Epithelial cell of proximal tubule (primary cell): ENCODE measurements at places on chromosomes 1 and 21. TPM values are rescaled to one million over a fixed set of nuclear protein-coding genes. Genes with fewer than 3 reads are reported as not detected.

The STUM gene
- under 0.01 TPM in 1 of 2 replicates, not detected in the other for total RNA-seq

DNA sequence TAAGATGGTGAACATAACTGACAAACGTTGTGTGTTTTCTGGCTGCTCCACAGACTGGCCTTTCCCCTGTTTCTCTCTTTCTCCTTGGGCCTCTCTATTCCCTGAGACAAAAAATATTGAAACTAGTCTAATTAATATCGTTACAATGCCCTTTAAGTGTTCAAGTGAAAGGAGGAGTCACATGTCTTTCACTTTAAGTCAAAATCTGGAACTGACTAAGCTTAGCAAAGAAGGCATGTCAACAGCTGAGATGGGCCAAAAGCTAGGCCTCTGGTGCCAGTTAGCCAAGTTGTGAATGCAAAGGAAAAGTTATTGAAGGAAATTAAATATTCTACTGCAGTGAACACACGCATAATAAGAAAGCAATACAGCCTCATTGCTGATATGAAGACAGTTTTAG, 32.2 kb upstream of the FCRL3 start:
- no peak for DNase-seq

- DNase-seq: no peak
Measured at GRCh38 chr1:215001419-215002021, 81.0 kb upstream of the KCNK2 start.

DNA sequence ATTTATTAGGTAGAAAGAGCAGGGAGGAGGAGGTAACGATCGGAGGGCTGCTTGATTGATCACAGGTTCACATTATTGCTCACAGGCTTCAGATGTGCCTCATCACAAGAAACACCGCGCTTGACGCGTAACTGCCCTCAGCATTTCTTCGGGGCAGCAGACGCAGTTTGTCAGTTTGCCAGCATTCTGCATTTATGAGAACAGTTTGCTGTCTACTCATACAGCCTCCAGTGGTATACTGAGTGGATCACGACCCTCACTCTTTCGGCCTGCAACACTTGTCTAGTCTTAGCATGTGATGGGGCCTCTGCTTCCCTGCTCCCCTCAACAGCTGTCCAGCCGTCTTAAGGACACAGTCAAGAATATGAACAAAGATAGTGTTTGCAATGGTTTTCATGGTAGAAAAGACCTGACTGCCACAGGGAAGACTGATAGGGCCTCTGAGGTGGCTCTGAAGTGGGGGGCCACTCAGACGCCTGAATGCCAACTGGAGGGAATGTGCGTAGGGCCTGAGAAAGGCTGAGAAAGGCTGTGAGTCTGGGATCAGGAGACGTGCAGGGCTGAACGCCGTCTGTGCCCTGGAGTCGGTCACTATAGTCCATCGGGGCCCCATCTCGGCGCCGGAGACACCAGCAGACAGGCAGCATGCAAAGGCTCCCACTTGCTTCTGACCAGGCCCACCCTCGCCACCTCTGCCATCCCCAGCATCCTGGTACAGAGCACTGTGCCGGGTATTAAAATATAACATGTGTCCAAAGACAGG, 45.0 kb downstream of the UBE2G2 start:
- DNase-seq: no peak

DNA sequence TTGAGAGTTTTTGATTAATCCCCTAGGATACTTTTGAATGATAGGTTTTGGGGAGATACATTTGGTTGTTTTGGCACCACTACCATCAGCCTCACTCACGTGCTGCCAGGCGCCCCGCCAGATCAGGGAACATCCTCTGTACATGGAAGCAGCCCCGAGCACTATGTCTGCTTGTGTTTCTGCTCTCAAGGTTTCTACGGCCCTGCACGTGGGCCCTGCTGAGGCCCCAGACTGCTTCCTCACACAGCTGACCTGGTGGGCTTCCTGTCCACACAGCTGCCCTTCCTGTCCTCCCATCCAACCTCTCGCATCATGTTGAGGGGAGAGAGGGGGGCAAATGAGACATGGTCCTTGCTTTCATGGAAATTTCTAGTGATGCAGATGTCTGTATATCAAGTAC, 20.0 kb downstream of the ADARB1 start:
- DNase-seq: no peak

- no peak for DNase-seq
Measured at GRCh38 chr1:73820843-73821242, 377.1 kb downstream of the LRRIQ3 start.

DNA sequence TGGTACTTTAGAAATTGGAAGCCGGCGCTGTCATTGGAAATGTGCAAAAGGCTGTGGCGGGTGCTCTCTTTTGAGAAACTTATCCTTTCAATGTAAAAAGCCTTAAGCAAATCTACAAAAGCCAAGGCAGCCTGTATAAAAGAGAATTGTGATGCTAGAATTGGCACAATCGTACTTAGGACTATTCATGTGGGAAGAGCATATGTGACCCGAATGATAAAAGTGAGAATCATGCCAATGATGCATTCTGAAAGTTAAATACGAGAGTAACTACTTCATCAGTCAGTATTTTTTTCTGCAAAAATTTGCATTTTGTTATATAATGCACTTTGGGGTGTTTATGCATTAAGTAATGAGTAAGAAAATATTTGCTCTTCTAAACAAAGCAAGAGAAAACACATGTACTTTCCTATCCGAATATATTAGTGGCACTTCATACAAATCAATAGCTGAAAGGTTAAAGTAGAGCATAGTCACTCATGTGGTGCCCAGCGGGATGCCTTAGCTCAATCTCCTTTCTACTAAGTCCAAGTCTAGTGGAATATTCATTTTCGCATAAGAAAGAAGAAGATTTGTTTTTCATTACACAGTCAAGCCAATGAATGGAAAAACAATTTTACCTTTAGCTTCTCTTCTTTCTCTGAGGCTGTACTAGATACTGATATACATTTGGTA, 1256.6 kb upstream of the B3GALT2 start:
- DNase-seq: no peak

GRCh38 chr1:31874942-31875341, 59.1 kb upstream of the SPOCD1 start:
- DNase-seq: no peak

The LCE1B gene
- total RNA-seq: not detected in 2 replicates

GRCh38 chr21:42061195-42061985, 9.7 kb upstream of the UMODL1 start:
- DNase-seq: no peak

GRCh38 chr1:32765570-32766327, 51.4 kb downstream of the YARS1 start:
- DNase-seq: no peak

The HMGCS2 gene
- not detected in 2 replicates for total RNA-seq

The FOXD2 gene
- 0.14 TPM in 1 of 2 replicates, not detected in the other for total RNA-seq

- no peak for DNase-seq
Measured at GRCh38 chr1:183304440-183305107, 113.6 kb downstream of the NMNAT2 start.

The CRYBG2 gene
- 2.8 and 9.3 TPM in 2 replicates for total RNA-seq

DNA sequence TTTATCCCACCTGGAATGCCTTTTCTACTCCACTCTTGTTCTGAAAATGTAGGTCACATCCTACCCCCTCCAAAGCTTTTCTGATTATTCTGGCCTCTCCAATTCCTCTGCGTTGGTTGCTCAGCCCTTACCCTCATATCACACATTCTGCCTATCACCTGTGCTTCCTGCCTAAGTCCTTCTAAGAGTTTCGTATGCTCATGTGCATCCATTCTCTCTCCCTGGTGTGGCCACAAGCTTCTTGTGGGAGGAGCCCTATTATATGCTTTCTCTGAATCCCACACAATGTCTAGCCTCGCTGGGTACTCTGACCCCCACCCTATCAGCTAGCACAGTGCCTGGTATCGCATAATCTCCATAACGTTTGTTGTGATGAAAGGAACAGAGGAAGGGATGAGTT, 54.2 kb downstream of the CD58 start:
- no peak for DNase-seq

GRCh38 chr1:92210701-92211100, 7.0 kb upstream of the C1orf146 start:
- DNase-seq: no peak

The BLACAT1 gene
- 0.36 and 3.9 TPM in 2 replicates for total RNA-seq

DNA sequence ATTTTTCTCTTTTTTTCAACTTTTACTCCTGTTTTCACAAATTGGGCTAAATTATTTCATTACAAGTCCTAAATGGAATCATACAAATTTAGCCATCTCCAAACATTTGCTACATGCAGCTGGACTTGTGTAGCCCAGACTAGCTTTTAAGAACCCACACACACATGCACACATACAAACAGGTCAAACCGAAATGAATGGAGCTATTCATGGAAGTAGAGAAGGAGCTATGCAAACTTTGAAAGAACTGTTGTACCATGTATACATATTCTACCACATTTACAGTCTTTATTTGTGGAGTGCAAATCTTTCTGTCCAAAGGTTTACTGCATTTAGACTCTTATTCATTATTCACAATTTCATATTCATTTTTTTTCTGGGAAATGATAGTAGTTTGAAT, 189.1 kb upstream of the RNPC3 start:
- DNase-seq: no peak

The DCDC2B gene
- not detected in 2 replicates for total RNA-seq

The RIMKLA gene
- total RNA-seq: 0.14 and 1.7 TPM in 2 replicates

The CELA3A gene
- total RNA-seq: not detected in 2 replicates

DNA sequence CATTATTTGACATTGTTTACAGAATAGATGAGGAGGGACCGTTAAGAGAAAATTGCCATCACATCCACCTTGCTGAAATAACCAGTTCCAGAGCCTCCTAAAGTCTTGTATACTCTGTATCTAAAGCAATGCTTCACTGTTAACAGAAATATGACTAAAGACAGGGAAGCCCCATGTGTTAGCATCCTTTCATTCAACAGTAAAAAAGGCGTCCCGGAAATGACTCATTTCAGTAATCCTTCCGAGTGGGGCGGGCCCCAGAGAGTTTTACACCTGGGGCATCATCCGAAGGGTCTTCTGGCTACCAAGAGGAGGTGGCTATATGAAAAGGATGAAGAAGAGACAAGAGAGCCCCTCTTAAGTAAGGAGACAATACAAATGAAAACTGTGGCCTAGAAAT, 227.2 kb downstream of the SLC45A1 start:
- no peak for DNase-seq

- DNase-seq: no peak
Measured at GRCh38 chr1:20381045-20381641, 90.5 kb downstream of the VWA5B1 start.

GRCh38 chr1:71074681-71075080, 6.2 kb downstream of the ZRANB2 start:
- DNase-seq: no peak
